ENCODE measurements at places on chromosomes 12 and 14.

- DNase-seq, result no peak
Observed at GRCh38 chr14:67166450-67166853, 22.8 kb upstream of the GARIN2 start.

GRCh38 chr12:92206596-92206995 lies 61.0 kb upstream of the BTG1 start:
- no peak for DNase-seq

- DNase-seq, result no peak
Observed at GRCh38 chr12:53995378-53996239, 4.4 kb upstream of the HOXC9 start.

DNA sequence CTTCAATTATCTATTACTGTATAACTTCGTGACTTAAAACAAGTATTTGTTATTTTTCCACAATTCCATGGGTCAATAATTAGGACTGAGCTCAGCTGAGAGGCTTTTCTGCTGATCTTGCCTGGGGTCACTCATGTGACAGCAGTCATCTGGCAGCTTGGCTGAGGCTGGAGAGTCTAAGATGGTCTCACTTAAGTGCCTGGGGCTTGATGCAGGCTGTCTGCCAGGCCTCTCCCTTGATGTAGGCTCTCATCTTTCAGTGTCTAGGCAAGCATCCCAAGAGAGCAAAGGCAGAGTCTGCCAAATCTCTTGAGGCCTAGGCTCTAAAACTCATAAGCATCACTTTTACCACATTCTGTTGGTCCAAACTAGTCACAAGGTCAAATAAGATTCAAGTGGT lies 93.2 kb downstream of the NKX2-1 start:
- no peak for DNase-seq

- no peak for DNase-seq
Observed at GRCh38 chr14:54348001-54348611, 48.7 kb upstream of the CDKN3 start.

DNA sequence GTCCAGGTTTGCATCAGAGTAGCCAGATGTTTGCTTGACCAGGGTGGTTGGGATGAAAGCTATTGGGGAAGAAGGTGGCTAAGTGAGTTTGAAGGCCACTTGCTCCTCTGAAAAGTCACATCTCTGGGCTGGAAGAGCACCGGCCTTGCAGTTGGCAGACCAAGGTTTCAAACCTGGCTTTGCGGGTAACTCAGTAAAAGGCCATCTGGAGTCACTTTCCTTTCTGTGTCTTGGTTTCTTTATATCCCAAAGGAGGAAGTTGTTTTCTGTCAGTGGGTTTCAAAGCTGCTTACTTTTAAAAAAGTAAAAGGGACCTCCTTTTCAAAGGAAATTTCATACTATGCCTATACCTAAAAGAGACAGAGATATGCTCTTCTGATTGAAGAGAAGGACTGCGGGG lies 26.2 kb upstream of the CMA1 start:
- no peak for DNase-seq

DNA sequence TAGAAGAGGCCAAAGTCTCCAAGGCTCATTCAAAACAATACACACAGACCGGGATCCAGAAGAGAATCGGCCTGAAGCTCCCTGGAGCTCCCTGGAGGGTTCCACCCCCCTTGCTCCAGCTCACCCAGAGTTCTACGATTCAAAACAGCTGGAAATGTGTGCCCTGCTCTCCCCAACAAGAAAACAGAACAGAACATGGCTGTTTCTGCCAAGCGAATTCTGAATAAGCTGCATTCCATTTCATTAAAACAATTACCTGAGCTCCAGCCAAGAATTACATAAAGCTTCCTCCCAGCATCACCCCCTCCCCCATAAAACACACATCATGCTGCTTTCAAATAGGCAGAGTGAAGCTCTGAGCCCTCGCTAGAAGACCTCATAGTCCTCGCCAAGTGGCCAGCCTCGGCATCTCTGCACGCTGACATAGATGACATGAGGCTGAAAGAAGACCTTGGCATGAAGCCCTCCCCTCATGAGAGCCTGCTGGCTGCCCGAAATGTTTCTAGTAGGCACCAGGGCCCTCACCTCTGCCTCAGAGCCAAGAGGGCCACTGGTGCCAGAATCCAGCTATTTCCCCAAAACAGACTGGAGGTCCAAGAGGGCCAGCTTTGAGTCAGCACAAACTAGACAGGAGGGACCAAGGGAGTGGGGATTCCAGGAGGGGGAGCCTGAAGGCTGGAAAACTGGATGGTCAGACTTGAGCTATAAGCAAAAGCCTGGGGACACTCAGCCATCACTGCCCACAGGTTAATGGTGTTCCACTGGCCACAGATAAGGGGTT lies 8.3 kb downstream of the PXN start:
- DNase-seq, result peak; percentile 79

- DNase-seq, result no peak
Observed at GRCh38 chr12:131132118-131132892, 178.6 kb downstream of the ADGRD1 start.

DNA sequence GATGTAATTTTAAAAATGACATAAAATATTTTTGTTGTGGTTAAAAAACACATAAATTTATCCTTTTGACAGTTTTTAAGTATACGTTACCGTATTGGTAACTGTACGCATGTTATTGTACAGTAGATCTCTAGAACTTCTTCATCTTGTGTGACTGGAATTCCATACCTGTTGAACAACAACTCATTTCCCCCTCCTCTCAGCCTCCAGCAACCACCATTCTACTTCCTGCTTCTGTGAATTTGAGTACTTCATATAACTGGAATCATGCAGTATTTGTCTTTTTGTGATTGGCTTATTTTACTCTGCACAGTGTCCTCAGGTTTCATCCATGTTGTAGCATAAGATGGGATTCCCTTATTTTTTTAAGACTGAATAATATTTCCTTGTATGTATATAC lies 113.6 kb upstream of the ATF1 start:
- no peak for DNase-seq

DNA sequence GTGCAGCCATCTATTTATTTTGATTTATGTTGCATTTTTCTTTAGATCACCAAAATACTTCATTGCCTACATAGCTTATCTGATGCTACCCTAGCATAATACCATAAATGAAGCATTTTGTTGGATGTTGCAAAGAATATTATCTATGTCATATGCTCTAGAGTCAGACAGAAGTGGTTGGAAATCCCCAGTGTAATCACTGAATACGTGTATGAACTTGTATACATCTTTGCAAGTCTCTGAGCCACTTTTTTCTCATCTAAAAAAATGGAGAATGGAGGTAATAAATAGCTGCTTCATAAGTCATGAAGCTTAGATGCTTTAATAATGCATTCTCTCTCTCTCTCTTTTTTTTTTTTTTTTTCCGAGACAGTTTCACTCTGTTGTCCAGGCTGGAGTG lies 18.5 kb downstream of the EVL start:
- DNase-seq, result no peak
